Activated CD4-positive, alpha-beta T cell treated with anti-CD3 and anti-CD28 coated beads, Interleukin-2, amount 10 ng/mL, durations not matched to agents 7 days and 5 days (primary cell): ENCODE measurements at places on chromosomes 1 and 21.

GRCh38 chr1:55196433-55197035, 18.6 kb downstream of the USP24 start:
- DNase-seq = no peak

GRCh38 chr21:35163411-35163810, 114.3 kb upstream of the RUNX1 start:
- DNase-seq = no peak

- DNase-seq = peak; percentile 77
These were observed at the start of gene TTC22 for GRCh38 chr1:54800899-54801759. TTC22 (minus strand) TSS chr1:54801323; CDS start chr1:54801163, 160 bp downstream.

- DNase-seq = no peak
These were observed 44.0 kb downstream of the IGSF21 start for GRCh38 chr1:18151436-18152122.

DNA sequence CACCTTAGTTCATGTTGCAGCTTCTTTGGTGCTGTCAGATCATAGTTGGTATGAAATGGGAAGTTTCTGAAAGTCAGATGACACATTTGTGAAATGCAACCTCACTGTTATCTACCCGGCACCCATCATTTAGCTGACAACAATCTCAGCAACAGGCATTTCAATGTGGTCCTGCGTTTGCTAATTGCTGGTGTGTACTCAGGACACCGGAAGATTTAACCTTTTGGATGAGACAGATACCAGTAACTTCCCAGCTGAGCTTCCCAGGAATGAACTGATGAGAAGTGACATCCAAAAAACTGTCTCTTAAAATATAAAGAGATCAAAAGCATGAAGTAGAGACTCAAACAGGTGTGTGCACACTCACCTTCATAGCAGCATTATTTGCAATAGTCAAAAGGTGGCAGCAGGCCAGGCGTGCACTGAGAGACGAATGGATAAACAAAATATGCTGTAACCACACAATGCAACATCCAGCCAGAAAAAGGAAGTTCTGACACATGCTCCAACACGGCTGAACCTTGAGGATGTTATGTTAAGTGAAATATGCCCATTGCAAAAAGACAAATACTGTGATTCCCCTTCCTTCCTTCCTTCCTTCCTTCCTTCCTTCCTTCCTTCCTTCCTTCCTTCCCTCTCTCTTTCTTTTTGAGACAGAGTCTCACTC, 7.9 kb upstream of the CLDN14 start:
- DNase-seq = no peak

DNA sequence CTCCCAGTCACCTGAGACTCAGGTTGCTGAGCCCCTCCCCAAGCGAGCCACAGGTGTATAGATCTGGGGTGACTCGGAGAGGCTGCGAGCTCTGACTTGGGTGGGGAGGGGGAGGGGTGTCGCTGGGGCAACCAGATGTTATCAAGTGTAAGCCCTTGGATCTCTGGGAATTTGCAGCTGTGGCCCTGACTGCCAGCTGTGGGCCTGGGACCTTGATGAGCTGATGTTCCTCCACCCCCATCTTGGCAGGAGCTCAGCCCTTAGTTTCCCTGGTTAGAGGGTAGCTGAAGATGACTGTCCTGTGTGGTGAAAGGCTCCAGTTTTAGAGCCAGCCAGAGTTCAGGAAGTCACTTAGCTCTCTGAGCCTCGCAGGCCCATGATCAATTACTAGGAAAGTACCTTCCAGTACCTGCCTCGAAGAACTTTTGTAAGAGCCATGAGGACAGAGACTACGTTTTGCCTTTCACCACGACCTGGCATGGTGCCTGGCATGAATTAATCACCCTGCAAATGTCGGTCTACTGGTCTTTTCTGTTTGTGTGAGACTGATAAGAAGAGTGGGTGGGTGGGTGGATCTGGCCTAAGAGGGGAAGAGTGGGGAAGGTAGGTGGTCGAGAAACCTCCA, 55.8 kb downstream of the YARS1 start:
- DNase-seq = no peak

GRCh38 chr1:46218443-46218842, 15.3 kb downstream of the LURAP1 start:
- DNase-seq = no peak

- DNase-seq = no peak
These were observed 561 bp downstream of the CD1E start for GRCh38 chr1:158354255-158354654.

DNA sequence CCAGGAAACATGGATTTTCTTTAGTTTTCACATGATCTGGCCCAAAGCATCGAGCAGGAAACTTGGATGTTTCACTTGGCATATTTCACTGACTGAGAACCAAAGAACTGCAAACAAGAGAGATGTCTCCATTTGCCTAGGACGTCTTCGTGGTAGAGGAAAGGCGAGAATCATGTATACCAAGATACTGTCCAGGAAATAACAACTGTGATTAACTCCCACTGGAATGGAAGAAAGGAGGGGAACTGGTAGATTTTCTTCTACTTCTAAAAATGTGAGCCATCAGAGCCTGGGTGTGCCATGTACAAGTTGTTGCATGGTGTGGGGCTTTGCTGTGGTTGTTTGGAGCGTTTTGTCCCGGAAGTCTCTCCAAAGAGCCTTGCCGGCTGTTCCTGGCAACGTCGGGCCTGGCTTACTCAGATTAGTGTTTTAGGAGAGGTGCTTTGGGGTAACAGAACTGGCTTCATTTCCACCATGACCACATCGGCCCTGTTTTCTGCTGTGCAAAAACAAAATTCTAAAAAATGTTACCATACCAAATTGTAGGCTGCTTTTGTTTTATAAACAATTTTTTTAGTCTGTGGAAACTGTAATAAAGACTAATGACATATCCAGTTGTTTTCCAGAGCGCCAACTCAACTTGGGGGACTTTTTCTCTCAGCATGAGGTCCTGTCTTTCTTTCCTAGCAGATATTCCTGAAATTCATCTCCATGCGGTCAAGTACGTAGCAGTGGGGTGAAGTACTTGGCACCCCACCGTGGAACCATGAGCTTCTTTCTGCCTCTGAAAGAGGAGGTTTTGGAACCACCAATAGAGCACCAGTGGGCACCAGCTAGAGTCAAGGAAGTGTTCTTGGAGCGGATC, 118.3 kb downstream of the TM2D1 start:
- DNase-seq = no peak

DNA sequence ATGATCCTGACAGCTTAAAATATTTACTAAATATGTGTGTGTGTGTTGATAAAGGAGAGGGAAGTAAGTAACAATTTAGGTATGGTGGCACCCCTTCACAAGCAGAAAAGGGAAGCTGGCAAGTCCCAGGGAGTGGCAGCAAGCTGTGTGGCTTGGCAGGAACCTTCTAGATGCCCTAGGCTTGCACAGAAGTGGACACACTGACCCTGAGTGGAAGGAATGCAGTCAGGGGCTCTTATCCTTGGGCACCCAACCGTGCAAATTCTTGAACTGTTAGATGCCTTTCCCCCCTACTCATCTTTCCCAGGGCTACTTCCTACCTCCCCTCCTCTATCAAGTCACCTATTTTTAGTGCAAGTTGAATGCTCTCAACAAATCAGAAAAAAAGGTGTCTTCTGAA, 18.9 kb downstream of the ACP6 start:
- no peak for DNase-seq

GRCh38 chr1:148362626-148363438, 120.3 kb downstream of the PPIAL4G start:
- peak; percentile 35 for DNase-seq

DNA sequence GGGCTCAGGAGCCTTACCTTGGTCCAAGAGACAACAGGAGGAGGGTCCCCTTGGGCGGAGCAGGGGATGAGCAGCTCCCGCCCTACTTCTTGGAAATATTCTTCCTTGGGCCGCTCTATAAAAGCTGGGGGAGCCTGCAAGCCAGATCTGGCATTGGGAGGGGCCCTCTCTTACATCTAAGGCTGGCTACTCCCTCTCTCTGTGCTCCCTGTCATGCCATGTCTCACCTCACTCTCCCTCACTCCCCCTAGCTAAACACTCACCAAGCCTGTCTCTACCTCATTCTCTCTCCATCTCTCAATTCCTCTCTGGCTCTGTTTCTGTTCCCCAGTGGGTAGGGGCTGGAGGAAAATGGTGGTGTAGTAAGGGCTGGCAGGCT, 6.5 kb upstream of the TAGLN2 start:
- no peak for DNase-seq

DNA sequence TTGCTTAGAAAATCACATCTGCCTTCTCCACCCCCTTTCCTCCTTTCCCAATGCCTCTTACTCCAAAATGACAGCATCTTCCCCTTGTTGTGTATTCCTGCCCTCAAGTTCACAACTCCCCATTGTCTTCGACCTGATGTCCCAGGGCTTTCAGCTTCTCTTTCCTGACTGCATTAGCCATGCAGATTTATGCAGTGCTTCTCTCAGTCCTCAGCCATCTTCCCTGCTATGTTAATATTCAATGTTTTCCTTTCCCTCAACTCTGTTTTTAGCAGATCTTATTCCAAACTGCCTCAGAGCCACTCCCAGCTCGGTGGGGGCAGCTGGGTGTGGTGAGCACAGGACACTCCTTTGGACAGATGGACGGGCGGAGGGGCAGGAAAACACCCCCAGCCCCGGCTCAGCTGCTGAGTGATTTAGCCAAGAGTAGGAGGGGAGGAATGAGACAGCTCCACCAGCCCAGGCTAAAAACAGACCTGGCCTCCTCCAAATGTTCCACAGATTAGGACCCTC, 71.0 kb downstream of the CD2 start:
- DNase-seq = no peak

DNA sequence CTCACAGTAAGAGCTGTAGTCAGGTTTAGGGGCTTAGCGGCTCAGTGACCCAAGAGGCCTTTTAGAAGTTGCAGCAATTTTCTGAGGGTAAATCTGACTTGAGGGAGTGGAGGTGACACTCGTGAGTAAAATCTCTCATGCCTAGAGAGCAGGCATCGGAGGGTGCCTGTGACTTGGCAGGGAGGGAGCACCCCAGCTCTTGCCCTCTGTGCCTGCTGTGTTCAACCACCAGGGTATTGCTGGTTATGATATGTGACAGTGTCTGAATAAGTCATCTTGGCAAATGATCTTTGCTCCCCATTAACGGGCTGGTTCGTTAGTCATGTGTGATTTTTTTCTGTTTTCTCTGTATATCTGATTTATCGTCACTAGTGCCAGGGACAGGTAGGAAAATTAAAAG, 5.9 kb downstream of the MAN1C1 start:
- peak; percentile 32 for DNase-seq

DNA sequence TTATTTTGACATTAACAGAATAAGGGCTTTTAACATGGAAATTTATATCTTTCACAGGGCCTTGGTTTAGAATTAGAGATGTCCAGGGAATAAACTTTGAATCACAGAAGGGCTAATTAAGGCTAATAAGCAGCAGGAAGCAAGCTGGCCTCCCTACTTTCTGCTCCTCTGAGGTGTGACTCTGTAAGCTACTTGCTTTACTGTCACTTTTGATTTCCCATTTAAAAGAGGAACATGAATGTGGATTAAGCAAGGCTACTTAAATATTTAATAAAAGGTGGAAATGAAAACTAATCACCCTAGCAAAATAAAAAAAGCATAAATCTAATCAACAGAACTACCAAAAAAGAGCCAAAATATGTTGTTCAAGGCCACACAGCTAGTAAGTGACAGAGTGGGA, 28.9 kb upstream of the CD5L start:
- no peak for DNase-seq

DNA sequence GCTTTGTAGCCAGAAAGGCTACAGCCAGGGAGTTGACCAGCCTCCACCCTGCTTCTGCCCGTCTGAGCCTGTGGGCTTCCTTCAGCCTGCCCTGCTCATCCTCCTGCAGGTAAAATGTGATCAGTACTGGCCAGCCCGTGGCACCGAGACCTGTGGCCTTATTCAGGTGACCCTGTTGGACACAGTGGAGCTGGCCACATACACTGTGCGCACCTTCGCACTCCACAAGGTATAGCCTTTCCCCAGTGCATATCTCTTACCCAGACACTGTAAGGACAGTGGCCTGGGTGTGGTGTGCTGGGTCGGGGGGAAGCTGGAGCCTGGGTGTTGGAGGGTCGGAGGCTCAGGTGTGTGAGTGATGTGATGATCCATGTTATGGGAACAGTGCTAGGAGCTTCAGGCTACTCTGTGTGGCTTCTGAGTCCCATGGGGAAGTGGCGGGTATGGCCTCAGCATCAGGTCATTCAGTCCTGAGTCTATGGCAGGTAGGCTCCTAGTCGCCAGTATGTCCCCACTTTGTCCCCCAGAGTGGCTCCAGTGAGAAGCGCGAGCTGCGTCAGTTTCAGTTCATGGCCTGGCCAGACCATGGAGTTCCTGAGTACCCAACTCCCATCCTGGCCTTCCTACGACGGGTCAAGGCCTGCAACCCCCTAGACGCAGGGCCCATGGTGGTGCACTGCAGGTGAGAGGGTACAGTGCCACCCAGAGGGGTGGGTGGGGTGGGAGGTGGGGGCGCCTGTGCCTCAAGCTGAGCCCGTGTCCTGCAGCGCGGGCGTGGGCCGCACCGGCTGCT, 31.2 kb upstream of the KDM4A start:
- no peak for DNase-seq

DNA sequence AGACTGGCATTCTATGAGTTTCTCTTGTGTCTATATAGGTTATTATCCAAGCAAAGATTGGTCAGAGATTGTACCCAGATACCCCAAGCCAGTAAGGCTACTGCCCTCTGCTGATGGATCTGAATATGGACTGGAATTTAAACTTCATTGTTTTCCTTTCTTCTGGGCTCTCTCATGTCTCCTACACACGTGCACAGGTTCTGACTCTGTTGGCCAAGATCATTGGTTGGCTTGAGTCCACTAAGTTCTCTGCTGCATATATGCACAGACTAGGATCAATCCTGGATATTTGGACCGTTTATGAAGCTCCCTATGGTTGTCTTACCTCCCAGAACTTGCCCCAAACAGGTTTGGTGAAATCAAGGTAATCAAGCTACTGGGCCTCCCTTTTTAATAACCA, 69.7 kb downstream of the CC2D1B start:
- DNase-seq = peak; percentile 13

DNA sequence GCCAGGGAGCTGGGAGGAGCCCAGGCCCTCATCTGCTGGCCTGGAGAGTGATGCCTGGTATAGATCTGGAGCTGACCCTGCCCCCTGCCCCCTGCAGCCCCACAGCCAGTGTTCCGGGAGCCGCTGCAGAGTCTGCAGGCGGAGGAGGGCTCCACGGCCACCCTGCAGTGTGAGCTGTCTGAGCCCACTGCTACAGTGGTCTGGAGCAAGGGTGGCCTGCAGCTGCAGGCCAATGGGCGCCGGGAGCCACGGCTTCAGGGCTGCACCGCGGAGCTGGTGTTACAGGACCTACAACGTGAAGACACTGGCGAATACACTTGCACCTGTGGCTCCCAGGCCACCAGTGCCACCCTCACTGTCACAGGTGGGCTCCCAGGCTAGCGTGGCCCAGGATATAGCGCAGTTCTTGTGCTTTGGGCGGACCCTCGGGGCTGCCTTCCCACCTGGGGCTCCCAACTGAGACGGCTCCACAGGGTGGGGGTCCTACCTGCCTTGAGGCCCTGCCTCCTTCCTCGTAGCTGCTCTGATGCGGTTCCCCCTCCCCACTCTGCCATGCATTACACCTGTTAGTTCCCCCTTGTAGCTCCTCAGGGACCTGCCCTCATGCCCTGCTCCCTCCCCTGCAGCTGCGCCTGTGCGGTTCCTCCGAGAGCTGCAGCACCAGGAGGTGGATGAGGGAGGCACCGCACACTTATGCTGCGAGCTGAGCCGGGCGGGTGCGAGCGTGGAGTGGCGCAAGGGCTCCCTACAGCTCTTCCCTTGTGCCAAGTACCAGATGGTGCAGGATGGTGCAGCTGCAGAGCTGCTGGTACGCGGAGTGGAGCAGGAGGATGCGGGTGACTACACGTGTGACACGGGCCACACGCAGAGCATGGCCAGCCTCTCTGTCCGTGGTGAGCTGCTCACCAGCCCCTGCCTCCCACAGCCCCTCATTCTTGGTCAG, 98.7 kb downstream of the OBSCN start:
- DNase-seq = no peak
